ENCODE measurements at places on chromosomes 13 and 19. TPM values are rescaled to one million over a fixed set of nuclear protein-coding genes. Genes with fewer than 3 reads are reported as not detected.

THSD8 gene
- 4.2 TPM for polyA plus RNA-seq

DNA sequence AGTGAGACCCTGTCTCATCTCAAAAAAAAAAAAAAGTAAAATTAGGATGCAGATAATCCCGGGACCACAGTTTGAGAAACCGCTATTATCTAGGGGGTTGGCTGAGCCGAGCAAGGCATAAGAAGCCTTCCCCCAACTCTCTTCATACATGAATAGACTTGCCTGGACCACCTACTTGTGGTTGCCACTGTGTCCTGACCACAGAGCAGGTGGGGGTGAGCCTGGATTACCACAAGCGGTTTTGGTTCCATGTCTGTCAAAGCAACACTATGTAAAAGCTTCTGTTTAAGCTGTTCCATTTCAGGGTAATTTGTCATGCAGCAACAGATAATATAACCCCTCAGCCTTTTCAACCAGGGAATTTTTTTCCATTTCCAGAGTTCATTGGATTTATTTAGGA is 3.3 kb upstream of the NAPA start:
- no peak for DNase-seq

- no peak for DNase-seq
Observed at GRCh38 chr13:109939180-109939579, 152.8 kb upstream of the IRS2 start.

DNA sequence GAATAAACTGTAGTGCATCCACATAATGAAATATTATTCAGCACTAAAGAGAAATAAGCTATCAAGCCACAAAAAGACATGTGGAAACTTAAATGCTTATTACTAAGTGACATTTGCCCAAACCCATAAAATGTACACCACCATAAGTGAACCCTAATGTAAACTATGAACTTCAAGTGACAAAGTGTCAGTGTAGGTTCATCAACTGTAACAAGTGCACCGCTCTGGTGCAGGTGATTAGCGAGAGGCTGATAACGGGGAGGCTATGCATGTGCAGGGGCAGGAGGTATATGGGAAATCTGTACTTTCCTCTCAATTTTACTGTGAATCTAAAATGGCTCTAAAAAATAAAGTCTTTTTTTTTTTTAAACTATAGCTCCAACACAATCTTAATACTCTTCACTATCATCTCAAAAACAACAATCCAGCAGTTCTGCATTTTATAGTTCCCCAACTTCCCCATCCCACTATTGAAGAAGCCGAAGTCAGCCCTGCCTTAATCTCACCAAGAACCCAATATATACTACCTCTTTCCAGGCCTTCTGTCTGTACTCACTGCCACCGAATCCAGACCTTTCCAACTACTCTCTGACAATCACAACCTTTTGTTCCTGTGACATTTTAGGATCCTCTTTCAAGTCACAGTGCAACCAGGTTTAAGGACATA is 22.6 kb downstream of the ELF1 start:
- no peak for DNase-seq

DNA sequence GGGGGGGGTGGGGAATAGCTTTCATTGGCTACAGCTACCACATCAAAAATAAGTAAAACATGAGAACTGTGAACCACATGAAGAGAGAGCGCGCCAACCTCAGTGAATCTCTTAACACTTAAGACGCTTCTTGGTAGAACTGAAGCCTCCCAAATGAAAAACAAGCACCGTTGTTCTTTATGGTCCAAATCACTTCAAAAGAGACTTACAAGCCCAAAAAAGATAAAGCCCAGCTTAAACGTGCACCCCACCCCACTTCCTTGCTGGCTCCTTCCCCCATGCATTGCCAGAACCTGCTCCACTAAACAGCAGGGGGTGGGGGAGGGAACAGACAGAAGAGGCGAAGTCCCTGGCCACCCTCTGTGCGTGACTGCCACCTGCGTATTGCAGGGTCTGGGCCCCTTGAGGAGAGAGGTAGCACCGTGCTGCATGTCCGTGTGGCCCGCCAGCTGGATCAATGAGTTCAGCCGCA is 479.1 kb downstream of the FOXO1 start:
- no peak for DNase-seq

GRCh38 chr13:18993884-18994660 is 187.6 kb downstream of the TUBA3C start:
- no peak for DNase-seq

DNA sequence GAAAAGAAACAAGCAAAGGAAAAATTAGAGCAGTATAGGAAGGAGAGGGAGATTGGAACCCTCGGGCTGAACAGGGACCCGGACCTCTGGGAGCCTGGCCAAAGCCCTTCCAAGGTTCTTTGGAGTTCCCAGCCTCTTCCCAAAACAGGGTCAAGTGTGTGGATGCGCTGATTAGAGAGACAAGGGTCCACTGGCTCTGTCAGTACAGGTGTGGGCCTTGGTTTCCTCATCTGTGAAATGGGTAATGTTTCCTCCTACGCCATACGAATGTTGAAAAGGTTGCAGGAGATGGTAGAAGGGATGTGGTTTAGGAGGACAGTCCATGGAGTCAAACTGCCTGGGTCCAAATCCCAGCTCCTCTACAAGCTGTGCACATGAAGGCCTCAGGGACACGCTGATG is 2.1 kb upstream of the SYCN start:
- no peak for DNase-seq

GRCh38 chr13:80379245-80379644 is 38.3 kb upstream of the SPRY2 start:
- no peak for DNase-seq

- DNase-seq, result no peak
Observed at GRCh38 chr13:59607780-59608233, 555.9 kb downstream of the DIAPH3 start.

GTF2F1 gene
- 62.7 TPM for polyA plus RNA-seq

DNA sequence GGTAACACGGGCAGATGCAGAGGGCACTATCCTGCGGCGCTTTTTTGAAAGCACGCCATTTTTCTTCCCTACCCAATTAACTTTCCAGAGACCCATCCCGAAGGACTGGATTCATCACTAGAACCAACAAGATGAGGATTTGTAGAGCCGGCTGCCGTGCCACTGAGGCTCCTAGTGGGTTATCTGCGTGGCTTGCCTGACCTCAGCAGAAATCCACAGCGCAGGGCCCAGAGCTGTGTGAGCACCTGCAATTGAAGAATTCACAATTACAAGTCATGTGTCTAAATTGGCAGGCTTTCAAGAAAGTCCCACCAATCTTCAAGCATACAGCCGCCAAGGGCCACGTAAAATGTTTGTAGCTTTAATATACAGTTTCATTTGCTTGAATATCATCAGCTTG is 75.5 kb downstream of the ALOX5AP start:
- no peak for DNase-seq

CSNK1G2 gene
- polyA plus RNA-seq, result 70.0 TPM

FCER2 gene
- 0.16 TPM for polyA plus RNA-seq

CAMSAP3 gene
- 7.8 TPM for polyA plus RNA-seq

- DNase-seq, result no peak
Observed at GRCh38 chr13:109256866-109257760, 529.3 kb downstream of the IRS2 start.

Measured in right lung (tissue), 10 donors.